ENCODE measurements at places on chromosomes 2 and 18.

DNA sequence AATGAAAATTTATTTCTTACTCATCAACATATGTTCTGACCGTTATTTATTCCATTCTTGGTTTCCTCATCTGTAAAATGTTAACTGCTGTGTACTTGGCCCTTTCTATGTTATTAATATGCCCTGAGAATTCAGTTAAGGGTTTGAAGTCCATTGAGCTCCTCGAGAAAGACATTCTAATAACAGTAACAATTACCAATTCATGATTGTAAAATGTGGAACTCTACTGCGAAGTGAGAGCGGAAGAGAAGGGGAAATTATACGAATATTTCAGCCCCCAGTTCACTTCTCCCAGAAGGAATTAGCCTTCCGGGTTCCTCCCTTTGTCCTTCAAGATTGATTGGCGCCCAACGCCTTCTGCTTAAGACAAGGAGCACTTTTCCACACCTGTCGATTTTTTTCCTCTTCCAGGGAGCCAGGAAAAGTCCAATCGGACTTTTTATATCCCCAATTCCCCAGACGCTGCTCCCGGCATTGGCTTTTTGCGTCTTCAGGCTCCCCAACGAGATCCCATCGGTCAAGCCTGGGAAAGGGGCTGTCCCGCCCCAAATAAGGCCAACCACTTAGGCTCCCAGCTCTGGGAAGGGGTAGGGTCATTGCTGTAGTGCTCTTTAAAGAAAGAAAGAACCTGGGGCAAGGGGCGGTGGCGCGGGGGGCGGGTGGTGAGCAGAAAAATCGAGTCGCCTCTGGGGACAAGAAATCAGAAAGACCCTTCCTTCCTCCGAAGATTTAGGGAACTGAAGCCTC lies 1.6 kb downstream of the DSC2 start:
- peak; percentile 65 for DNase-seq

DNA sequence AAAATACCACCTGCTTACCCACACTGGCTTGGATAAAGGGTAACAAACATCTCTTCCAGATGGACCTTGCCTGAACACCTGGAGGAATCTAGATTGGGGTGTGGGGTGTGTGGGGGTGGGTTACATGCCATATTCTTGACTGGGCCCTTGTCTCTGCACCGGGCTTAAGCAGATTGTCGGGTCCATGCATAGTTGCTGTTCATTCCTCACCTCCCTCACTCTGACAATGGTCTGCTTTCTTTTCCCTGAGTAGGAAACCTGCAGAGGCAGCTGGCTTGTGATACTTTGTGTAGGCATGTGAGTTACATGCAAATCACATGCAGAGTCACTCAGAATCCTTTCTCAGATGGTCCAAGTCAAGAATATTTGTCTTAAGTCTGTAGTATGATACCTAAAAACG lies 112.8 kb upstream of the GLS start:
- DNase-seq = no peak

GRCh38 chr2:204177977-204178522 lies 241.5 kb downstream of the ICOS start:
- no peak for DNase-seq

- no peak for DNase-seq
These were observed 27.5 kb upstream of the ACVR1 start for GRCh38 chr2:157903626-157904025.

GRCh38 chr2:36616947-36617346 lies 19.0 kb upstream of the FEZ2 start:
- no peak for DNase-seq

DNA sequence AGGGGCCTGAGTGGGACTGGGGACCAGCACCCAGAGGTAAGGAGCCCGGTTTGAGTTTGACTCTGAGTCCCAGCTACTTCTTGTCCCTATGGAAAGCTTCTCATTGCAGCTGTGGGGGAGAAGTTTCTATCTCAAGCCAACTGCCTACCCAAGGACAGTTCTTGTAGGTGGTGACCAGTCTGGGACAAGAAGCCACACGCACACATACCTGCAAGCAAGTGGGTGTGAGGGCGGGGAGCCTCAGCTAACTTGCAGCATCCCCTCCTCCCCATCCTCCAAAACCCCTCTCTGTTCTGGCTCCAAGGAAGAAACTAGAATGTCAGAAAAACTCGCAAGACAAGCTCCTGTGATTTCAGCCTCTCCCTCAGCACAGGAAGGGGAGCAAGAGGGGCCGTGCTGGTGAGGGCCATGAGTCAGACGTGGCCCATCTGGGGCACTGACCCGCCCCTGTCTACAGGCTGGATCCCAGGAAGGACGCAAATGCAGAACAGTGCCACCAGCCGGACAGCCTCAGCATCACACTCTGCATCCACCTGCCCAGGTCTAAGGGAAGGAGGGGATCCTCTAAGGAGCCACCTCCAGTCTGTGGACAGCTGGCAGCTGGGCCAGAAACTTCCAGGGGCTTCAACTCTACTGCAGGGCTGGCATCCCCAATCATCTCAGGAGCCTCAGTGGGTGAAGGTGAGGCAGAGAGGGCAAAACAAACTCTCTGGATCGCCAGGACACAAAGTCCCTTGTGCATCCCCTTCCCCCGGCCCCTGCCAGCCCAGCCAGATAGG lies 103.4 kb downstream of the TNS1 start:
- peak; percentile 81 for DNase-seq

GRCh38 chr18:76658627-76659026 lies 163.6 kb upstream of the ZNF516 start:
- DNase-seq = no peak

DNA sequence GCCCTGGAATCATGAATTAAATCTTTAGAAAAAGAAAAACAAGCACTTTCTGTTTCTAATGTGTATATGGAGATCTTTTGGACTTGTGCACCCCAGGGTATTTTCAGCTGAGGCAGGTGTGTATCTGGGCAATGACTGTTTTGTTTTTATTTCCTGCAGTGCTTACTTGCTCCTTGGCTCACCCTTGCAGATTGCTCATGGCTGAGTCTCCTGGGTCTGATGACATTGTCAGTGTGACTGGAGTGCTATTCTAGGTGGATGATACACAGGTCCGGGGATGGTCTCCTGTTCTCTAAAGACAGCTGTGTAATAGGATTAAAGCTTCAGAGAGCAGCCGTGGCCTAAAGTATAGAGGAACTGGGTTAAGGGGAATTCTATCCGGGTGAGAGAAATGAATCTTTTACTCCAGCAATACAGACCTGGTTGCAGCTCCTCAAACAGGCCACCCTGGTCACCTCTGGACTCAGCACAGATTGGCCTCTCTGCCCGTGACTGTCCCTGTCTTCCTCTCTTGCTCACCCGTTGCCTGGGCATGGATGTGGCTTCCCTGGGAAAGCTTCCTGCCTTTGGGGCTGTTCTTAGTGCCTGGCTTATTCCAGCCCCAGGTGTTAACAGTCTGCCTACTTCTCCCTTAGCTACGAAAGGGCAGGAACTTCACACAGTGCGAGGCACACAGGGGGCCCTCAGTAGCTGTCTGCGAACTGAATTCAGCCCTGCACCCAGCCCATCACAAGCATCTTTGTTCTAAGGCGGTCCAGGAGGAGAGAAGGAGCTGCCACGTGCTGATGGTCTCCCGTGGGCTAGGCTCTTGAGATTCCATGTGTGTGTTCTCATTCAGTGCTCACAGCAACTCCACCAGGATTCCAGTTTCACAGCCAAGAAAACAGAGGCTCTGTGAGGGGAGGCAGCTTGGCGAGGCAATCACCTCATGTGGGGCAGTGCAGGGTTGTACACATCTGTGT lies 84.3 kb downstream of the ACOXL start:
- no peak for DNase-seq

GRCh38 chr18:63905361-63905760 lies 2.4 kb upstream of the SERPINB10 start:
- no peak for DNase-seq

GRCh38 chr2:101478181-101479001 lies 3.5 kb upstream of the RFX8 start:
- no peak for DNase-seq

- no peak for DNase-seq
These were observed 3.7 kb downstream of the NMUR1 start for GRCh38 chr2:231526341-231527090.

DNA sequence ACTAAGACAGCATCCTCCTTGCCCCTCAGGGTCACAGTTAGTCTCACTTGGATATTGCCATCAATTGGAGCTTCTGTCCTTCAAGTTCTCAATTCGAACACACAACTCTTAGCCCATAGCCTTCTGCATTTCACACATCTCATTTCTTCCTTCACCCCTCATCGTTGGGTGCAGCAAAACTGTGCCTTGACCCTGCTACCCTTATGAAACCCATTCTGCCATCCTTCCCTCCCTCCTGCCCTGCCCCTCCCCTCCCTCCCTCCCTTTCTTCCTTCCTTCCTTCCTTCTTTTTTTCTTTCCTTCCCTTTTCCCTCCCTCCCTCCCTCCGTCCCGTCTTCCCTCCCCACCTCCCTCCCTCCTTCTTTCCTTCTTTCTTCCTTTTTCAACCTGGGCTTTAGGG lies 80.7 kb upstream of the CYRIA start:
- DNase-seq = no peak

DNA sequence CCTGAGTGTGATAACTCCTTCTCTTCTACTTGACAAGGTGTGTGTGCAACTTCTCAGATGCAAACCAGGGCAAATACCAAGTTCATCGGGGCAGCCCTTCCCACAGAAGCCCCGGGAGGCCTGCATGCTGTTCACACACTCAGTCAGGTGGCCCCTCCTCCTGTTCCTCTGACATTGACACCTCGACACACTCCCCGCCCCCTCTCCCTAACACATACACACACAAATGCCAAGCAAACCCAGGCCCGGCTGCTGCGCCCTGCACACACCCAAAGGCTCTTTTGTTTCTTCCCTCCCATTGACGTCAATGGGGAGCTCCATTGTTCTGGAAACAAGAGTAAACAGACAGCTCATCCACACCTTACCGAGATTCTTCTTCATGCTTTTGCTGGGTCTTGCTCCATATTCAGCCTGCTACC lies 1.7 kb upstream of the PER2 start:
- peak; percentile 72 for DNase-seq

DNA sequence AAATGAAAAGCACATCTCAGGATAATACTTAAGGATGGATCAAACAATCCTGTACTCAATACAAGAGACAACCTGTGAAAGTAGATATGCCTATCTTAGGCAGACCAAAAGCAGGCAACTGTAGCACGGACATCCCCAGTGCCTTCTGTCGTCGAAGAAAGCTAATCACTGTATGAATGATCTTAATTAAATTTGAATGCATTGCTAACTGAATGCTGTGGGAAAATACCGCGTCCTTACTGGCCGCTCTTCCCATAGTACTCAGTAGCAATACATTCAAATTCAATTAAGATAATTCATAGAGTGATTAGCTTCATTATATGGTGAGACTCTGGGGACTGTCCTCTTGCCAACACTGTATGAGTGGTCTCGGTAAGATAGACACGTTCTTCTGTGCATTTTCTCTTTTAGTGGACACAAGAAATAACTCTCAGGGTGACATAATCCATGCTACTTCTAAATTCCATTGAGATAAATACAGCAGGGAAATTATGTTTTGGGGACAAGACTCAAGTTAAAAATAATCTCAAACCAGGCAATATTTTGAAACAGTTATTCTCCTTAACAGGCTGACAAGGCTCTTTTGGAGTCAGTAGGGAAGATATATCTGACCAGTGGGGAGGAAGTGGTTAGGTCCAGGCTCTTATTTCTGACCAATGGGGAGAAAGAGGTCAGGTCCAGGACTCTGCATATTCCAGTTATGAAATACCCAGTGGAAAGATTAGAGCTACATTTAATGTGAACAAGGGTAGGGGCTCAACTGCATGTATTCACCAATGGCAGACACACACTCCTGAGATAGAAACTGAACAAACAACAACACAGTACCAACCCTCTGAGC lies 97.3 kb downstream of the DOCK10 start:
- DNase-seq = no peak

GRCh38 chr2:237662671-237663093 lies 35.3 kb downstream of the LRRFIP1 start:
- peak; percentile 93 for DNase-seq

DNA sequence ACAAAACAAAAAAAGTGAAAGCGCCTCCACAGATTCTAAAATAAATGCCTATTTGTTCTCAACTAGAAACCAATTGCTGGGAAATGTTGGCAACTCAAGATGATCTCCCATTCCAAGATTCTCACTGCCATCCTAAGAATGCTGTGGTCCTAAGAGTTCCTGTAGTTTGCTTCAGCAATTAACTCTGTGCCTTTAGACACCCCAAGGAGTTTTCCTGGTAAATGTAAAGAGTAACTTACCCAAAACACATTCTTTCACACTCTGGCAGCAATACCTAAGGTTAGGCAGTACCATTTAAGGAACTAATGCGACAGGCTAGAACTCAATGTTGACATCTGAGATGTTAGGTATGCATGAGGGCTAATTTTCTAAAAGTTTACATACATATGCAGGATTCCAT lies 58.8 kb upstream of the TANK start:
- no peak for DNase-seq

GRCh38 chr2:171531291-171531690 lies 9.0 kb downstream of the CYBRD1 start:
- no peak for DNase-seq

GRCh38 chr2:99374747-99375146 lies 37.6 kb downstream of the EIF5B start:
- no peak for DNase-seq

GRCh38 chr2:654896-655295 lies 22.3 kb downstream of the TMEM18 start:
- DNase-seq = no peak

- DNase-seq = no peak
These were observed 91.7 kb downstream of the INHBB start for GRCh38 chr2:120437604-120438000.

DNA sequence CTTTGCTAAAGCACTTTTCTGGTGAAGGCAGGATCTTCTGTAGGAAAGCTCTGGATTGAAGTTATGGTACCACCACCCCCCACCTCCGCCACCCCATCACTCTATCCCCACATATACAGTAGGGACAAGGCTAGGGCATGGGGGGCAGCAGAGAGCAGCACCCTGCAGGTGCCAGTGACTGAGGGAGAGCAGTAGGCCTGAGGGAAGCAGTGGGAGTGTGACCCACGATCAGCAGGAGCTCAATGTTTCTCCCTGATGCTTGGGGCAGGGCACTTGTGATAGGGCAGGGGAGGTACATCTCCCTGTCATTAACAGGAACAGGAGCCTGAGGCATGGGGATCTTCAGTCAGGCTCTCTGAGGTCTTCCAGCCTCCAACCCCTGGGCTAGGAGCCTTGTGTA lies 121.6 kb downstream of the ZFP36L2 start:
- DNase-seq = no peak

- peak; percentile 86 for DNase-seq
These were observed 494 bp upstream of the ROCK1 start for GRCh38 chr18:21112140-21112473.

GRCh38 chr18:74961596-74961995 lies 247.3 kb downstream of the PTGR3 start:
- no peak for DNase-seq

DNA sequence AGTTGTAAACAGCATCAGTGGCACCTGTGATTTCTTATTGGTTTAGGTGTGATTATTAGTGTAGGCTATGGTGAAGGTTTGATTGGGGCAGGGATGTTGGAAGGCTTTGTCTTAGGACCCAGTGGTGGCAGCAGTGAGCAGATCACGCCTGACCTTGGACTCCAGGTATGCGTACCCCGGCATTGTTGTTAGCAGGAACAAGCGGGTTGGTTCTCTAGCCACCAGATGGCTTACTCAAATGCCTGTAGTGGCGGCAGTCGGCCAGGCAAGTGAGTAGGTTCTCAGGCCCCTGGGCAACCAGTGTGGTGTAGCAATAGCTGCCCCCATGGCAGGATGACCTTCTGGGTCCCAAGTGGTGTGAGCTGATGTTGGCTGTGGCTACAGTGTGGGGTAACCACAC lies 558.3 kb downstream of the KCNJ3 start:
- no peak for DNase-seq

GRCh38 chr2:209662021-209662420 lies 109.6 kb upstream of the UNC80 start:
- DNase-seq = no peak

Data from Right ventricle myocardium inferior (tissue), 1 donor.